ENCODE measurements at places on chromosomes 1 and 21.

GRCh38 chr1:79859212-79859948 lies 852.9 kb upstream of the ADGRL4 start:
- no peak for DNase-seq
- H3K27me3 ChIP-seq, result no peaks in the 10 kb centered on the region
- H3K27ac ChIP-seq, result no peak overlapping the region
- no peak overlapping the region for H3K4me3 ChIP-seq
- no peaks in the 10 kb centered on the region for H3K36me3 ChIP-seq
- H3K4me1 ChIP-seq, result no peaks in the 10 kb centered on the region

- no peak for DNase-seq
- H3K36me3 ChIP-seq, result no peaks in the 10 kb centered on the region
- H3K4me1 ChIP-seq, result no peaks in the 10 kb centered on the region
- no peaks in the 10 kb centered on the region for H3K27me3 ChIP-seq
- H3K4me3 ChIP-seq, result no peak overlapping the region
Measured at GRCh38 chr21:38898422-38899096, 92.8 kb downstream of the ETS2 start.

GRCh38 chr1:100353071-100353801 lies 930 bp downstream of the CDC14A start:
- H3K27me3 ChIP-seq, result no peaks in the 10 kb centered on the region
- DNase-seq, result peak; percentile 53
- peak overlapping the region; percentile 92 for H3K27ac ChIP-seq
- H3K36me3 ChIP-seq, result peaks cover 36% of the 10 kb centered on the region
- H3K4me1 ChIP-seq, result peaks cover 39% of the 10 kb centered on the region

DNA sequence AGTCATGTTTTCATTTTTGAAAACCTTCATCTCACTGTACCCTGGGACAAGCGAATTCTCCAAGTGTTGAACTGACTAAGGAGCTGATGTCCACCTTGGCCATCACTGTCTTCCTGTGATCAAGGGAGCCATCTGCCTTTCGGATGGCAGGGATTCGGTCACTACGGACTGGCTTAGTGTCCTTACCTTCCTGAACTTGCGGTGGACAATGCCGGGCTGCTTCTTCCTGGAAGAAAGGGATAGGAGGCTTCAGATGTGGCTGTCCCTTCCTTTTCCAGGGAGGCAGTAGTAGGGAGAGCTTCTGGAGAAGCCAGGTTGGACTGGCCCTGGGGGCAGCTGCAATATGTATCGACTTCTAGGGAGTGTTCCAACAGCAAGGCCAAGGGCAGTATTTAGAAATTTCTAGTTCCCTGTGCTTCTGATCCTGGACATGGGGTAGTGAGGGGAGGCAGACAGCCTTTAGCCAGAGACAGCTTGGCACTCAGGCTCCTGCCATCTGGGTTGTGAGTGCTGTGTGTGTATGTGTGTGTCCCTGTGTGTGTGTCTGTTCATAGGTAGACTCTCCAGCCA lies 114.6 kb downstream of the IER5 start:
- no peaks in the 10 kb centered on the region for H3K4me1 ChIP-seq
- no peak for DNase-seq
- no peak overlapping the region for H3K27ac ChIP-seq
- no peak overlapping the region for H3K4me3 ChIP-seq
- no peaks in the 10 kb centered on the region for H3K27me3 ChIP-seq

DNA sequence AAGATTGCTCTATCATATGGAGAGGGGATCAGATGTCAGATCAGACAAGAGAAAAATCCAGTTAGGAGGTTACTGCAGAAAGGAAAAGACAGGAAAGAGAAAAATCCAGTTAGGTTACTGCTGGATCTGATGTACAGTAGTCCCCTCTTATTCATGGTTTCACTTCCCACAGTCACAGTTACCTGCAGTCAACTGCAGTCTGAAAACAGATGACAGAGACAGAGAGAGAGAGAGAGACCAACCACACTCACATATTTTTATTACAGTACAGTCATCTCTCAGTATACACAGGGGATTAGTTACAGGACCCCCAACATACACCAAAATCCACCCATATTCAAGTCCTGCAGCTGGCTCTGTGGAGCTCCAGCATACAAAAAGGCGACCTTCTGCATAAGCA lies 29.3 kb downstream of the NUP133 start:
- H3K36me3 ChIP-seq, result peaks cover 79% of the 10 kb centered on the region
- no peak overlapping the region for H3K4me3 ChIP-seq
- H3K27ac ChIP-seq, result no peak overlapping the region
- no peaks in the 10 kb centered on the region for H3K27me3 ChIP-seq
- no peaks in the 10 kb centered on the region for H3K4me1 ChIP-seq

DNA sequence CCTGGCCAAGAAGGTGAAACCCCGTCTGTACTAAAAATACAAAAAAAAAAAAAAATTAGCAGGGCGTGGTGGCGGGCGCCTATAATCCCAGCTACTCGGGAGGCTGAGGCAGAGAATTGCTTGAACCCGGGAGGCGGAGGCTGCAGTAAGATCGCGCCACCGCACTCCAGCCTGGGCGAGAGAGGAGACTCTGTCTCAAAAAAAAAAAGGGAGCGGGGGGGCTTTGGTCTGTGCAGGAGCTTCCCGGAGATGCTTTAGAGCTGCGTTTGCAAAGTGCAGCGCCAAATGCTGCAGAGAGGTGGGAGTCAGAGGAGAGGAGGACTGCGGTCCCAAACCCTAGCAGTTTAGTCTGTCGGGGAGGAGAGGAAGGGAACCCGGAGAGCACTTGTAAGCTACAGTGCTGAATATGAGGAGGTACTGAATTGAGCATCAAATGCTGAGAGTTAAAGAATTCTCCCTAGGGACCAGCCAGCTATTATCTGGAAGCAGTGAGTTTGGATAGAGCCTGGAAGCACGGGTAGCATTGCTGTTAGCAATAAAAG lies 569 bp downstream of the FALEC start:
- peak overlapping the region; percentile 82 for H3K4me3 ChIP-seq
- no peak for DNase-seq

- H3K36me3 ChIP-seq, result peaks cover 2% of the 10 kb centered on the region
- H3K27me3 ChIP-seq, result no peaks in the 10 kb centered on the region
- no peak overlapping the region for H3K27ac ChIP-seq
Measured at GRCh38 chr1:21468599-21468998, 28.7 kb downstream of the NBPF3 start.

- peaks cover 44% of the 10 kb centered on the region for H3K36me3 ChIP-seq
- H3K4me1 ChIP-seq, result peaks cover 60% of the 10 kb centered on the region
- DNase-seq, result peak; percentile 73
Measured at GRCh38 chr1:100440075-100440809, 87.9 kb downstream of the CDC14A start.

- no peak for DNase-seq
- H3K4me3 ChIP-seq, result no peak overlapping the region
- no peak overlapping the region for H3K27ac ChIP-seq
Measured at GRCh38 chr1:23930861-23931490, 17.8 kb upstream of the CNR2 start.

- no peak overlapping the region for H3K4me3 ChIP-seq
- no peak for DNase-seq
- no peaks in the 10 kb centered on the region for H3K27me3 ChIP-seq
- H3K4me1 ChIP-seq, result no peaks in the 10 kb centered on the region
Measured at GRCh38 chr1:34904236-34905097, 25.0 kb downstream of the DLGAP3 start.

GRCh38 chr1:206911064-206911663 lies 10.6 kb downstream of the FCMR start:
- H3K4me3 ChIP-seq, result no peak overlapping the region
- H3K36me3 ChIP-seq, result peaks cover 93% of the 10 kb centered on the region
- DNase-seq, result no peak

GRCh38 chr1:53085405-53085804 lies 23.4 kb downstream of the PODN start:
- no peak for DNase-seq
- no peaks in the 10 kb centered on the region for H3K27me3 ChIP-seq
- no peaks in the 10 kb centered on the region for H3K36me3 ChIP-seq
- no peak overlapping the region for H3K4me3 ChIP-seq
- no peak overlapping the region for H3K27ac ChIP-seq
- H3K4me1 ChIP-seq, result no peaks in the 10 kb centered on the region

DNA sequence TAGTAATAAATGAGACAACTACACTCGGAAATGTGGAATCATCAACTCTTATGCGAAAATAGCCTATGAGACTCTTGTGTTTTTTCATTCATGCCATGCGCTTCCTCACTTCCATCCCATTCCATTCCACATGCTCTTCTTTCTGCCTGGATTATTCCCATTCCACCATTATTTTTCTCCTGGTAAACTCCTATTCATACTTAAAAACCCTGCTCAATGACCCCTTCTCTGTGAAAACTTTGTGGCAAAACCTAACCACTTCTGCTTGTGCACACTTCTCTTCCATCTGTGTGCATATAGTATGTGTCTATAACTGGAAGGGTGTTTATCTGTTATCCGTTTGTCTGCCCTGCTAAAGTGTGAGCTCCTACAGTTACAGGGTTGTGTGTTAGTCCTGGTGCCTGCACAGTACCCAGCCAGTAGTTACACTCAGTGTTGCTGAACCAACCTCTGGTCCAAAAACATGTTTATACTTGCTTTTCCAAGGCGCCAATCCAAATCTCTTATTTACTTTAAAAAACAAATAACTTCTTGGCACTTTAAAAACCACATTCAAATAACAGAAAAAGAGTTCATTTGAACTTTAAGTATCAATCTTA lies 10.7 kb downstream of the EPHX1 start:
- no peaks in the 10 kb centered on the region for H3K4me1 ChIP-seq
- no peaks in the 10 kb centered on the region for H3K27me3 ChIP-seq
- DNase-seq, result no peak
- no peak overlapping the region for H3K4me3 ChIP-seq

- DNase-seq, result no peak
- H3K4me1 ChIP-seq, result peaks cover 19% of the 10 kb centered on the region
- H3K27me3 ChIP-seq, result no peaks in the 10 kb centered on the region
Measured at GRCh38 chr1:229508823-229509337, 739 bp upstream of the NUP133 start.

DNA sequence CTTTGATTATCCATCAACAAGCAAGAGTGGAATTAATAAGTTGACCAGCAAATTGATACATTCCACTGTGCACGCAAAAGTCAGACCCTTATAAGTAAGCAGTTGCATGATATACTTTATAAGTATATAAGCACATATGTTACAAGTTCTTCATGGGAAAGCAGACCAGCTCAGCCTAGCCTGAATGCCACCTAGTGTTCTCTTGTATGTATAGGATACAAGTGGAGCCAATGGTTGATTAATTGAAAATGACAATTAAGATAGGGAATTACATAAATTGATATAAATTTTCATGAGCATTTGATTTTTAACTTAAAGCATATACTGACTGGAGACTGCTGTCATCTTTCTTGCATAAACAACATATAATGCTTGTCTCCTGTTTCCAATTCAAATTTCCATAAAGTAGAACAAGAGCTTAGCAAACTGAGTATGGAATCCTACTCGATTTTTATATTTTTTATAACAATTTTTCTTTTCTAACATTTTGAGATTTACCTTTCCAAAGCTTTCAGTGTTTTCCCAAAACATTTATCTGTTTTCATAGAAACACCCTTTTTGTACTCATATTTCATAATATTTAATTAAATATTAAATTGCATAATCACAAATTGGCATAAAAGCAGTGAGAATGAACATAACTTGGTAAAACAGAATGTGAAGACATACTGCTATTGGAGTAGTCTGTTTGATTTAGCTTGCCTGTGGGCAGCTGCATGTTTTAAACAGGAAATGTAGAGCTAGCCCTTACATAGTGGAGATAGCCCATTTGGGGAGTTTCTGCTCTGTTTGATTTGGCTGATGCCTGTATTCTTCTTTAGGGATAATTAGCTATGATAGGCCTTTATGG lies 62.8 kb downstream of the MAGI3 start:
- H3K4me1 ChIP-seq, result no peaks in the 10 kb centered on the region
- no peak overlapping the region for H3K4me3 ChIP-seq
- no peaks in the 10 kb centered on the region for H3K27me3 ChIP-seq
- H3K27ac ChIP-seq, result no peak overlapping the region
- DNase-seq, result peak; percentile 47

GRCh38 chr1:30905916-30906620 lies 2.5 kb downstream of the SDC3 start:
- H3K4me3 ChIP-seq, result no peak overlapping the region
- peaks cover 20% of the 10 kb centered on the region for H3K4me1 ChIP-seq
- H3K27ac ChIP-seq, result no peak overlapping the region
- DNase-seq, result no peak
- H3K27me3 ChIP-seq, result peaks cover 35% of the 10 kb centered on the region

GRCh38 chr1:43506233-43506632 lies 24.4 kb upstream of the PTPRF start:
- no peak overlapping the region for H3K27ac ChIP-seq
- H3K4me1 ChIP-seq, result no peaks in the 10 kb centered on the region
- DNase-seq, result no peak
- no peaks in the 10 kb centered on the region for H3K36me3 ChIP-seq
- H3K4me3 ChIP-seq, result no peak overlapping the region

DNA sequence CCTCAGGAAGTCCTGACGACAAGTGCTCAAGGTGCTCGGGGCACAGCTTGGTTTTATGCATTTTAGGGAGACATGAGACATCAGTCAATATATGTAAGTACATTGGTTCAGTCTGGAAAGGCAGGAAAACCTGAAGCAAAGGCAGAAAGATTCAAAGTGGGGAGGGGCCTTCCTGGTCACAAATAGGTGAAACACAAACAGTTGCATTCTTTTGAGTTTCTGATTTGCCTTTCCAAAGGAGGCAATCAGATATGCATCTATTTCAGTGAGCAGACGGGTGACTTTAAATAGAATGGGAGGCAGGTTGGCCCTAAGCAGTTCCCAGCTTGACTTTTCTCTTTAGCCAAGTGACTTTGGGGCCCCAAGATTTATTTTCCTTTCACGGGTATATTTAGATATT lies 8.9 kb upstream of the RNF187 start:
- H3K27me3 ChIP-seq, result no peaks in the 10 kb centered on the region
- H3K4me3 ChIP-seq, result no peak overlapping the region
- no peak for DNase-seq
- no peak overlapping the region for H3K27ac ChIP-seq
- peaks cover 23% of the 10 kb centered on the region for H3K4me1 ChIP-seq

DNA sequence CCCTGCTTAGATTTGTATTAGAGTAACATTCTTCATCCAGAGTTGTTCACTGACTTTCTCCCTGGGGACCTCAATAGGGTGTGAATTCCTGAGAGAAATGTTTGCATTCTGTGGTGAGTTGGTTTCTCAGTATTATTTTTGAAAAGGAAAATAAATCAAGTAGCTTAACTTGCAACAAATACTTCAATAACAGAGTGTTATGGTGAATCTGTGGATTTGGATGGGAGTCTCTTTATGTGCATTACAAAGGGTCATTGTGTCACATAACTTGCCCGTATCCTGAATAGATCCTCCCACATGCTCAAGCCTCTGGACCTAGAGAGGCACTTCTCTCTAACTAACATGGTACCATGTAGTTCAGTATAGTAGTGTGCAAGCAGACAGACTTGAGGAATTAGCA lies 68.4 kb upstream of the IPO9 start:
- DNase-seq, result no peak
- H3K36me3 ChIP-seq, result no peaks in the 10 kb centered on the region
- H3K27me3 ChIP-seq, result no peaks in the 10 kb centered on the region
- no peaks in the 10 kb centered on the region for H3K4me1 ChIP-seq
- no peak overlapping the region for H3K27ac ChIP-seq
- H3K4me3 ChIP-seq, result no peak overlapping the region

- no peaks in the 10 kb centered on the region for H3K4me1 ChIP-seq
- H3K4me3 ChIP-seq, result no peak overlapping the region
Measured at GRCh38 chr1:65449214-65449823, 28.9 kb downstream of the LEPR start.
